ENCODE measurements at places on chromosomes 2 and 18.

DNA sequence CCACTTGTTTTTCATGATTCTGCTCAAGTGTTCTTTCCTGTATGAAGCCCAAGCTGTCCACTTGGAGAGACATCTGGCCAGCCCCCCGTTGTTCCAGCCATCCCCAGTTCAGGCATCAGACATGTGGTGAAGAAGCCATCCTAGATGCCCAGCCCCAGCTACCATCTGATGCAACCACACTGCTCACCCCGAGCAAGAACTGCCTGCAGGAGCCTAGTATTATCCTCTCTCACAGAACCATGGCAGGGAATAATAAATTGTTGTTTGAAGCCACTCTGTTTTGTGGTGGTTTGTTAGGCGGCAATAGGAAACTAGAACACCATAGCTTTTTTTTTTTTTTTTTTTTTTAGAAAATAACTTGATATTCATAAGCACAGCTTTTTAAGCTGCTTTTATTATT is 19.5 kb upstream of the DARS1 start:
- no peak for DNase-seq

GRCh38 chr2:83565181-83565580 is 893.9 kb downstream of the SUCLG1 start:
- DNase-seq = no peak

DNA sequence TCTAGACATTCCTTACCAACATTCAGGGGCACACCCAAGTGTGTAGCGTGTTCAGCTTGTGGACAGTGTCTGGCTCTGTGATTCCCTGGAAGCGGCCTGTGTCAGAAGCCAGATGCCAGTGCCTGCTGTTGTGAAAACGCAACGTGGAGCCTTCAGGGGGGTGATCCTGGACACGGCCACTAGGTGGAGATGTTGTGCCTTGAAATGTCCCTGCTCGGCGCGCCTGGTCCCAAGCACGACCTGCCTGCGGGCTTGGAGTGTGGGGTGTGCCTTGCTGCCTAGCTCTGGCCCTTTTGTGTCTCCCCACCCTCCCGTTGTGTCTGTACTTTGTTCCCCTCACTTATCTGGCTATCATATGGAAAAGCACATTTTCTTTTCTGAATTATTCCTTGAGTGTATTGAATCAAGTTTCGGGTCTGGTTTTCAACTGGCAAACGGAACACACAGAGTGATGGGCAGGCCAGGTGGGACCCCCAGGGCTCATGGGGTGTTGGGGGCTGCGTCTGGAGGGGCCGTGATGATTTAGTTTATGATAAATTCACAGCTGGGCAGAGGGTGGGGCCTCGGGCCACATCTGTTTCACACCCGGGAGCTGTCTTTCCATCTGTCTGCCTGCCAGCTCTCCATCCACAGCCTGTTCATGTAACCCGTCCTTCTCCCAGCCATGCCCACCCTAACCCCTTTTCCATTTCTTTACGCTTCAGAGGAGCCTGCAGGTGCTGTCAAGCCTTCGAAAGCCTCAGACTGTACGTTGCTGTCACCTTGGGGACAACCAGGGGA is 95.5 kb downstream of the DYSF start:
- DNase-seq = no peak

- no peak for DNase-seq
These were observed 68.8 kb downstream of the HNRNPLL start for GRCh38 chr2:38533757-38534545.

GRCh38 chr2:196703695-196704094 is 64.2 kb downstream of the CCDC150 start:
- DNase-seq = no peak

- DNase-seq = no peak
These were observed 112.7 kb upstream of the TACR1 start for GRCh38 chr2:75311993-75312392.

DNA sequence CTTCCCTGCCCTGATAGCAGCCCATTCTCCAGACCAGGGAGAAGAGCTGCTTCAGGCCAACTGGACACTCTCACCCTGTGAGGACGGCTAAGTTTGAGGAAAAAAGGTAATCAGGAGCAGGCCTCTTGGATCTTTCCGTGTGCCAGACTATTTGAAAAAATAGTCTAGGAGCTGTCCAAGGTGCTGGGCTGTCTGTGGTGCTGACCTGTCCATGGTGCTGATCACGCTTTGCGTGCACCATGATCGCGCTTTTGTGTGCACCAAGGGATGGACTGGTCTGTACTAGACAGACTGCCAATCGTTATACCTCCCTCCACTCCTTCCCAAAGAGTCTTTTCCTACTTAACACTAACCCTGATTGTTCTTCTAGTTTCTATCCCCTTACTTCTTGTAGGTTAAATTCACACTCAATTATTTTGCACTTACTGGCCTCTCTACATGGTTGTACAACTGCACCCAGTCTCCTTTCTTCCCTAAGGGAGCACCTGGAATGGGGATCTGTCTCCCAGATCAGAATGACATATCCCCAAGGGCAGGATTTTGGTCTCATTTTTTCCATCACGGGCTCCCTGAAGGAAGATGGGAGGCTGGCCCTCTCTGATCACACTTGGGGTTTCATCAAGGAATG is 295.4 kb downstream of the CELF4 start:
- no peak for DNase-seq

- DNase-seq = no peak
These were observed 6.0 kb downstream of the GAREM2 start for GRCh38 chr2:26178746-26179436.

GRCh38 chr18:27712066-27712465 is 464.9 kb downstream of the CDH2 start:
- peak; percentile 83 for DNase-seq

DNA sequence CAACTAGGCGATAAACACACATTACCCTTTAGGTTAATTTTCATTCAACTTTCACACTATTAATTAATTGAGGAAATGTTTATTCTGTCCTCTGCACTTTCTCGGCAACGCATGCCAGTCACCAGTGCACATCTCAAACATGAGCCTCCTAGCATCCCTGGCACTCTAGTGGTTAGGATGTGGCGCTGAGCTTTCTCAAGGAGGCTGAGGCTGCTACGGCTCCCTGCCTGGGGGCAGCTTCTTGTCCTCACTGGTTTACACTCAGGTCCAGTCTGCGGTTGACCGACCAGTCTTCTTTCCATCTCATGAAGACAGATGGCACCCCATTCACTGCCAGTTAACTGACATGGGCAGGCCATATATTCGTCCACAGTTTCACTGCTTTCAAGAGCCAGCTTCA is 463.4 kb downstream of the EIPR1 start:
- no peak for DNase-seq

DNA sequence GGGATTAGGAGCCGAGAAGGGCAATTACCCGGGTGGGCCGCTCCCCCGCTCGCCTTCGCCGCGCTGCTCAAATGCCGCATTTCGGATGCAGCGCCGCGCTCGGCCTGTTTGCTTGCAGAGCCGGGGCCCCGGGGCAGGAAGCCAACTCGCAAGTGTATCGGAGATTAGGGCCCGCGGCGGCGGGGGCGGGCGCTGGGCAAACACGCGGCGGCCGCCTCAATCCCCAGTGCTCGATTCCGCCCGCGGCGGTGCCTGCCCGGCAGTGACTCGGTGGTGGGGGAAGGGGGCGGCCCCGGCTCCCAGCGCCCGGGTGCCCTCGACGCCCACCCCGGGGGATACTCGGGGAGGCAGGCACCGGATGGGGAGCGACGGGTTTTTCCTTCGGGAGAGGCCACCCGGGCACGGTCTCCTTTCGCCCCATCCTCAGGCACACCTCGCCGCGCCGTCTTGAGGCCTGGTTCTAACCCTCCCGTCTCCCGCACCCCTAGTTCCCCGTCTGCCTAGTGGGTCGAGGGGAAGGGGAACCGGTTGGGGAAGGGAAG is 26.6 kb upstream of the NOTO start:
- DNase-seq = peak; percentile 13

- DNase-seq = no peak
These were observed 73.1 kb downstream of the ACKR3 start for GRCh38 chr2:236642584-236643291.

DNA sequence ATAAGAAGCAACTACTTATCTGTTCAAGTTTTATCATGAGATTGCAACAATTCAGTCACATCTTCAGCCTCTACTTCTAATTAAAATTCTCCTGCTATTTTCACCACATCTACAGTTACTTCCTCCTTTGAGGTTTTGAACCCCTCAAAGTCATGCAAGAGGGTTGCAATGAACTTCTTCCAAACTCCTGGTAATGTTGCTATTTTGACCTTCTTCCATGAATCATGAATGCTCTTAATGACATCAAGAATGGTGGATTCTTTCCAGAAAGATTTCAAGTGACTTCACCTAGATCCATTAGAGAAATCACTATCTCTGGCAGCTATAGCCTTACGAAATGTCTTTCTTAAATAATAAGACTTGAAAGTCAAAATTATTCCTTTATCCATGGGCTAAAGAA is 1052.8 kb upstream of the NRXN1 start:
- DNase-seq = no peak

GRCh38 chr2:133062931-133063665 is 393.1 kb upstream of the LYPD1 start:
- DNase-seq = no peak

GRCh38 chr18:3525870-3526420 is 76.0 kb downstream of the TGIF1 start:
- no peak for DNase-seq

DNA sequence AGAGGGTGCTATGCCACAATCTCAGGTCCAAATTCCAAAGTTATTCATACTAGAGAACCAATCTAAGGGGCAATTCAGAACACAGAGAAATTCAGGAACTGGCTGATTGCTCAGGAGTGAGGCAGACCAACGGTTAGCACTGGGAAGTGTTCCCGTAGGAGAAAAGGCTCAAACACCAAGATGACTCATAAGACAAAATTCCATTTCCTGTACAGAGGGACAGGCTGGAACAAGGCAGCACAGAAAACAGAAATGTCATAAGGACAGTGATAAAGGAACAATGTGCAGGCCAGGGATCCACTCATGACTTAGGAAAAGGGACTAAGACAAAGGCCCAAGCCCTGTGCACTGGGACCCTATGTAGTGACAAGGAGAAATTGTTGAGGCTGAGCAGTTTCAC is 54.2 kb downstream of the PDE1A start:
- DNase-seq = no peak

DNA sequence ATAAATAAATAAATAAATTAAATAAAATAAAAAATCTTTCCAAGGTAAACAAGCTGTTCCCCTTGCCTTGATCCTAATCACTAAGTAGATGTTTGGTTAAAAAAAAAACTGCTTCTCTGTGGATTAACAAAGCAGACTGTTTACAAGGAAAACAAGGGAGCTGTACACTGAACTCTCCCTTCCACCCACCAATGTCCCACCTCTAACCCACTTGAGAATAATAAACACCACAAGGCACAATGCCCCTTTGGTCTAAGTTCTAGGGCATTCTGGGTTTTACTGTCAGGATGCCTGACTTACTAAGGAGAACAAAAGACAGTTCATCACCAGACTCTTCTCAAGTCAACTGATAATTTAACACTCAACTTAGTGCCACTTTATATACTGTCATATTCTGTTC is 83.5 kb downstream of the NCKAP1 start:
- DNase-seq = no peak

DNA sequence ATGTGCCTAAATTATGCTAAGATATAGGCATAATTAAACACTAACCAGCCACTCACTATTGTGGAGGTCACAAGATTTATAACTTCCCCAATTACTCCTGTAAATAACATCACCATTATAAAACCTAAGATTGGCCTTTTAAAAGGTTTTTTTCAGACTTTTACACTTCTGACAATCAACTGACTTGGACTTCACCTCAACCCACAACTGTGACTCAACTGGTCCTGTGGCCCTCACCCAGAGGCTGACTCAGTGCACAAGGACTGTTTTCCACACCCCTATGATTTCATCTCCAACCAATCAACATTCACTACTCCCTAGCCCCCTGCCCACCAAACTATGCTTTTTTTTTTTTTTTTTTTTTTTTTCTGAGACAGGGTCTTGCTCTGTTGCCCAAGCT is 11.6 kb downstream of the TTR start:
- DNase-seq = no peak

GRCh38 chr2:168212167-168212566 is 35.2 kb downstream of the STK39 start:
- DNase-seq = no peak

DNA sequence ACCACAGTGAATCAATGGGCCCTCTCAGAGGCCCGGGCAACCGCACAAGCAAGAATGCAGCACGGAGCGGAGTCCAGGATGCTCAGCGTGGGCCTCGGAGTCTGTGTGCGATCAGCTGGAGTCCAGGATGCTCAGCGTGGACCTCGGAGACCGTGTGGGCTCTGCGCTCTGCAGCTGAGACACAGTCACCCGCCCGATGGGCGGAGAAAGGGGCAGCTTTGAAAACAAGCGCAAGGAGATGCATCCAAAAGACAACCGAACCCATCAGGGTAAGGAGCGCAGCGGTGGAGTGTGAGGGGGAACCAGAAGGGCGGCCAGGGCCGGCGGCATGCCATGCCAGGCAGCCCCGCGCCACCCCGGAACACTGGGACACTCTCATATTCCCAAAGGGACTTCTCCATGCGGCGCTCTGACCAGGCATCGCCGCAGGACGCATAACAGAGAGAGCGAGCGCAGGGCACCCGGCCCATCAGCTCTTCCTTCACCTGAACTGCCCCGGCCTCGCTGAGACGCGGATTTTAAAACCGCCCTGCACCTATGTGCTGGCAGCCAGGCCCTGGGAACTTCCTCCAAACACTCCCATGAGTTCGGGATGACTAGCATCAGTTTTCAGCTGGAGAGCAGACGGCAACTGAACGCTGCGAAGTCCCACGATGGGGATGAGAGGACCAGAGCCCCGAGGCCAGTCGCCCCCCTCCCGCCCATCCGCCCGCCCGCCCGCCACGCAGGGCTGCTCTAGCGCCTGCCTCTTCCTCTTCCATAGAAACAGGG is 44.7 kb downstream of the MC5R start:
- DNase-seq = no peak

DNA sequence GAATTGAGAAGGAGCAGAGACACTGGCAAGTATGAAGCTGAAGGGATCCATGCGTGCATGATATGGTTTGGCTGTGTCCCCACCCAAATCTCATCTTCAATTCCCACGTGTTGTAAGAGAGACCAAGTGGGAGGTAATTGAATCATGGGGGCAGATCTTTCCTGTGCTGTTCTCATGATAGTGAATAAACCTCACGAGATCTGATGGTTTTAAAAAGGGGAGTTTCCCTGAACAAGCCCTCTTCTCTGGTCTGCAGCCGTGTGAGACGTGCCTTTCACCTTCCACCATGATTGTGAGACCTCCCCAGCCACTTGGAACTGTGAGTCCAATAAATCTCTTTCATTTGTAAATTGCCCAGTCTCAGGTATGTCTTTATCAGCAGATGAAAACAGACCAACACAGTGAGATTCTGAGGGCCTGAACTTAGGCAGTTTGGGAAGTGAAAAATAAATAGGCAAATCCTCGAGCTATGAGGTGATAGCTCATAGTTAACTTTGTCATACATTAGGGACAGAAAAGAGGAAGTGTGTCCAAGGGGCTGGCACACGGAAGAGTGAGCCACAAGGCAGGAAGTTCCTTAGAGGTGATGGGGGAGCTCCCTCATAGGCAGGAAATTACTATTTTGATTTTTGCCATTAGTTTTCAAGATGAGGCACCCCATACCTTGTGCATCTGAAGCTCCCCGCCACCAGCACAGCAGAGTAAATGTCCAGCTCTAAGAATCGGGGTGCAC is 658.8 kb upstream of the ID2 start:
- no peak for DNase-seq

GRCh38 chr2:59276033-59276432 is 1034.9 kb upstream of the FANCL start:
- no peak for DNase-seq
